ENCODE measurements at places on chromosomes 13 and 19.

DNA sequence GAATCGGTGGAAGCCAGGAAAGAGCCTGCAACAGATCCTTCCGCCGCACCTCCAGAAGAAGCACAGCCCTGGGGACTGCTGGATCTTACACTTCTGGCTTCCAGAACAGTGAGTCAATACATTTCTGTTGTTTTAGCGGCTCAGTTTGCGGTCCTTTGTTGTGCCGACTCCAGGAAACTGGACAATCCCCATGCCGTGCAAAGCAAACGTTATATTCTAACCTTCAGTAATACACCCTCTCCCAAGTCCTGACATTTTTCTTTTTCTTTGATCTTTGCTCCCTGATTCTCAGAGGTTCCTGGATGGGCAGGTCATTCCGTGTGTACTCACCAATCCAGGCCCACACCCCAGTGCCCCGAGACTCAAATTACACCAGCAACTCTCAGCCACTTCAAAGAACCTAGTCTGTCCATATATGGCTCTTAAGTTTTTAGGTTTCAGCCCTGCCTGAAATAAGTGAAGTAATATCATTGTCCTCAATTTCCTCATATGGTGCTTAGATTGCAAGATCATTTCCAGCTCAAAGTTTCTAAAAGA is 387.1 kb upstream of the SGCG start:
- no peak for DNase-seq

DNA sequence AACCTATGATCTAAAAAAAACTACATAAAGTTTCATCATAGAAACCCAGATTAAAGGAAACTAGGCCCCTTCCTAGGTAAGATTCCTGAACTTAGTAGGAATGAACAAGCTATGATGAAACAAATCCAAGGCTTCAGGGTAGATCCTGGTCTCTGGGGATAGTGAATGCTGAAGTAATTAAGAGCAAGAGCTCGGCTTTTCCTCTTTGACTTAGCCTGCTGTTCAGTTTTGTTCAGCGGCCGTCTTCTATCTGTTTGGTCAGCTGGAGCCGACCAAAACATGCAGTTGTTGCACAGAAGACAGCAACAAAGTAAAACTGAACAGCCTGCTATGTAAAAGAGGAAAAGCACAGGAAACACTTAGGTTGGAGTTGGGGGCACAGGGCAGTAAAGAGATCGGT is 44.1 kb upstream of the RFXAP start:
- no peak for DNase-seq

GRCh38 chr19:41218615-41219507 is at the start of gene AXL:
Gene AXL, plus strand, starts transcription at chr19:41219223. Its CDS starts 170 bp downstream, at chr19:41219393.
- DNase-seq: no peak

DNA sequence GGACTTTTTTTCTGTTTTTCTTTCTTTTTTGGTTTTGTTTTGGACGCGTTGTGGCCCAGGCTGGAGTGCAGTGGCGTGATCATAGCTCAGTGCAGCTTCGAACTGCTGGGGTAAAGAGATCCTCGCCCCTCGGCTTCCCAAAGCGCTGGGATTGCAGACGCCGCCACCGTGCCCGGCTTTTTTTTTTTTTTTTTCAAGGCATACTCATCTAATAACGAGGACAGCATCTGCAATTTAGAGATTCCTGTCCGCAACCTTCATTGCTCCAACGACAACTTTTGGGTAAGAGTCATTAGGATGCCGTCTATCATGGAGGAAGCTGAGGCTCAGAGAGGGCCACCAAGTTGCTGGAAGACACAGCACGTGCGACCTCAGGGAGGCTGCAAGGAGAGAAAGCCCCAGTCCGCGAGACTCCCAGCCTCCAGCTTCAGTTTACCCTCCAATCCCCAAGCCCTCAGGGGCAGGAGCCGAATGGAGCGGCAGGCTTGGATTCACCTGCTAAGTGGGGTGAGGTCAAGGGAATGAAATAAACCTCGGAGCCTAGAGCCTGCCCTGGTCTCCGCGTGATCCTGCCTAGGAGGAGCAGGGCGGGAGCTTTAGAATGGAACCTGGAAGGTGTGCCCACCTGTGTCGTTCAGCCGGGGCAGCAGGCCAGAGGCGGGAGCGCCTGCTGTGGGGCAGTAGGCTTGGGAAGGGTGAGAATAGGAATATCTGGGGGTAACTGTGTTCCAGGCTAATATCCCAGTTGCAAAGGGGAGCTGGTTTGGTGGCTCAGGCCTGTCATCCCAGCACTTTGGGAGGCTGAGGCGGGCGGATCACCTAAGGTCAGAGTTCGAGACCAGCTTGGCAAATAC is 676 bp upstream of the POLRMT start:
- DNase-seq: no peak

DNA sequence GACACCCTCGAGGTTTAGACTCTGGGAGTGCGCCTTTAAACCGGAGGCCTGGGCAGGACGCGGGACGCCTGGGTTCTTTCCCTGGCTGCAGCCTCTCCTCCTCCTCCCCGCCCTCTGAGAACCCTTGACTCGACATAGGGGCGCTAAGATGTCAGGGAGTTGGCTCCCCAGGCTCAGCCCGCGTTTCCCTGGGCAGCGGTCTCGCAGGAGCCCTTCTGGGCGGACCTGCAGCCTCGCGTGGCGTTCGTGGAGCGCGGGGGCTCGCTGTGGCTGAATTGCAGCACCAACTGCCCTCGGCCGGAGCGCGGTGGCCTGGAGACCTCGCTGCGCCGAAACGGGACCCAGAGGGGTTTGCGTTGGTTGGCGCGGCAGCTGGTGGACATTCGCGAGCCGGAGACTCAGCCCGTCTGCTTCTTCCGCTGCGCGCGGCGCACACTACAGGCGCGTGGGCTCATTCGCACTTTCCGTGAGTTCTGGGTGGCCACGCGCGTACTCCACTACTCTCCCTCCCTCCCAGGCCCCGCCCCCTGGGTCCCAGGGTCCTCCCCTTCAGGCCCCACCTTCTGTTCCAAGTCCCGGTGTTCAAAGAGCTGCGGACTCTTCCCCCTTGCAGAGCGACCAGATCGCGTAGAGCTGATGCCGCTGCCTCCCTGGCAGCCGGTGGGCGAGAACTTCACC is 1.3 kb downstream of the ICAM5 start:
- DNase-seq: peak; percentile 64

All from CD4-positive, alpha-beta T cell treated with Interleukin-15 for 1 hour (primary cell).